ENCODE measurements at places on chromosomes 2 and 18. TPM values are rescaled to one million over a fixed set of nuclear protein-coding genes. Genes with fewer than 3 reads are reported as not detected.

Gene TMEM131
- total RNA-seq = 30.9 TPM

Gene SLC14A1
- not detected for total RNA-seq

Gene LRP2
- 0.05 TPM for total RNA-seq

Gene IL1RN
- not detected for total RNA-seq

Gene MZT2B
- total RNA-seq = 188 TPM

Measured in dermis blood vessel endothelial cell (primary cell).